ENCODE measurements at places on chromosomes 13 and 19. TPM values are rescaled to one million over a fixed set of nuclear protein-coding genes. Genes with fewer than 3 reads are reported as not detected.

DNA sequence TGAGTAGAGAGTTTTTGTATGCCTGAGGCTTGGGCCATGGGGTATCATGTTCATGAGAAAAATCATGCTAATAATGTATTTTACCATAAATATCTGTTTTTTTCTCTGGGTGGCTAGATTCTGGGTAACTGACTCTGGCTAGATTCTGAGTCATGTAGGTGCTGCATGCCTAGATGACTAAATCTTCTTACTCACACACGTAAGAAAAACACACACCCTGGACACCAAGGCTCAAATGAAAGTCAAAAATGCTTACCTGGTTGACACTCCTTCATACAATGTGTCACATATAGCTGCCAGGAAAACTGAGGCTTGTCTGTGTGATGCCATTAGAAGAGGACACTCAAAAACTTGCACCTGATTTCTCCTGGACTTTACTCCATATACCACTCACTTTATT lies 597.4 kb upstream of the SLITRK1 start:
- DNase-seq = no peak

DNA sequence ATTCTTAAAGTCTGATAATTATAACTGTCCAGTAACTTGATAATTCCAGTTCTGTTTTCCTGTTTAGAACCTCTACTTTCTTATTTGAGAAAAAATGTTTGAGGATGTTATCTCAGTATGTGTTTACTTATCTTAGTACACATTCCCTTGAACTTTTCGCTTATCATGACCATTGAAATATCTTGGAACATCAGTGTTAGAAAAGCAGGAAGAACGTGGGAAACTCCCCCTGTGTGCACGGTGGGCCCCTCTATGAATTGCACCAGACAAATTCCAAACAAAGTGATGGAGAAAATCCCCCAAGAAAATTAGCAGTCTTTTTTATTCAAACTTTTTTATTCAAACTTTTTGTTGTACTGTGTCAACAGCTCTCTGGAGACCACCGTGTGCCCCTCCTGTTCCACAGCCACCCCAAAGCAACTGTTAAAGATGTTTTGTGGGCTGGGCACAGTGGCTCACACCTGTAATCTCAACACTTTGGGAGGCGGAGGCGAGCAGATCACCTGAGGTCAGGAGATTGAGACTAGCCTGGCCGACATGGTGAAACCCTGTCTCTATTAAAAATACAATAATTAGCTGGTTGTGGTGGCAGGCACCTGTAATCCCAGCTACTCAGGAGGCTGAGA lies 78.3 kb upstream of the PEG3 start:
- no peak for DNase-seq

DNA sequence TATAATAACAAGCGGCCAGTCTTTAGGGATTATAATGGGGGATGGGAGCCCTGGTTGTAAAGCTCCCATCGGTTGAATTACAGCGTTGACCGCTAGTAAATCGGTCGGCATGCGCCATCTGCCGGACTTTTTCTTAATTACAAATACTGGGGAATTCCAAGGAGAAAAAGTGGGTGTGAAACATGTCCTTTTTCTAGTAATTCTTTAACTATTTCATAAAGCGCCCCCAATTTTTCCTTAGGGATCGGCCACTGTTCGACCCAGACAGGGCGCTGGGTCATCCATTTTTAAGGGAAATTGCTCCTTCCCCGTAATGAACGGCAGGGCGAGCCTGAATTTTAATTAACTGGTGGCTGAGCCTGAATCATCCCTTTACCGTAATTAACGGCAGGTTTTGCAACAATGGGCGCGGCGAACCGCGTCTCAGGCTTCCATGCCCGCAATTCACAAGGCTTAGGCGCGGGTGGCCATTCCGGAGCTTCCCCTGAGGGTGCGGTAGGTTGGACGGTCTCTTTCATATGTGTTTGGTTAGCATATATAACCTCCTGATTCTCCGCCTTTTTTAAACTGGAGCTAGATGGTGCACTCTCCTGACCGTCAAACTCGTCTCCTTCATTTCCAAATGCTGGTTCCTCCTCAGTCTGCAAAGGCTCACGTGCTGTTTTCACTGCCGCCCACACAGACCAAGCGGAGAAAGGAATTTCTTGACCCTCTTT lies 30.2 kb upstream of the EVI5L start:
- DNase-seq = peak; percentile 77

MISP gene
- 0.18 TPM for total RNA-seq

DNA sequence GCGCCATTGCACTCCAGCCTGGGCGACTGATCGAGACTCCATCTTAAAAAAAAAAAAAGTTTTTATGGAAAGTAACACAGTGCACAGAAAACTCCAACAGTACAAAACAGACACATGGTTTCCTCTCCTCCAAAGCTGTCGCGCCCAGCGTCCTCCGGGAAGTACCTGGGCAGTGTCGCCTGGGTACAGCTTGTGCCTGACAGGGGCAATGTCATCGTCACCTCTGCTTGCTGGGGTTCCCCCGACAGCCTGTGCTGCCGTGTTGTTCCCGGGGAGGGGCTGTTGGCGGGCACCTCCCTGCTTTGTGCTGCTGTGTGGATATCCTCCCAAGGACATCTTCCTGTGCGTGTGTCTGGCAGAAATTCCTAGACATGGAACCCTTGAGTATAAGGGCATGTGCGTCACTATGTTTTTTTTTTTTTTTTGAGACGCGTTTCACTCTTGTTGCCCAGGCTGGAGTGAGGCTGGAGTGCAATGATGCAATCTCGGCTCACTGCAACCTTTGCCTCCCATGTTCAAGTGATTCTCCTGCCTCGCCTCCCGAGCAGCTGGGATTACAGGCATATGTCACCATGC lies 2.4 kb upstream of the F2RL3 start:
- no peak for DNase-seq

ZNF541 gene
- total RNA-seq = 0.91 TPM

DNA sequence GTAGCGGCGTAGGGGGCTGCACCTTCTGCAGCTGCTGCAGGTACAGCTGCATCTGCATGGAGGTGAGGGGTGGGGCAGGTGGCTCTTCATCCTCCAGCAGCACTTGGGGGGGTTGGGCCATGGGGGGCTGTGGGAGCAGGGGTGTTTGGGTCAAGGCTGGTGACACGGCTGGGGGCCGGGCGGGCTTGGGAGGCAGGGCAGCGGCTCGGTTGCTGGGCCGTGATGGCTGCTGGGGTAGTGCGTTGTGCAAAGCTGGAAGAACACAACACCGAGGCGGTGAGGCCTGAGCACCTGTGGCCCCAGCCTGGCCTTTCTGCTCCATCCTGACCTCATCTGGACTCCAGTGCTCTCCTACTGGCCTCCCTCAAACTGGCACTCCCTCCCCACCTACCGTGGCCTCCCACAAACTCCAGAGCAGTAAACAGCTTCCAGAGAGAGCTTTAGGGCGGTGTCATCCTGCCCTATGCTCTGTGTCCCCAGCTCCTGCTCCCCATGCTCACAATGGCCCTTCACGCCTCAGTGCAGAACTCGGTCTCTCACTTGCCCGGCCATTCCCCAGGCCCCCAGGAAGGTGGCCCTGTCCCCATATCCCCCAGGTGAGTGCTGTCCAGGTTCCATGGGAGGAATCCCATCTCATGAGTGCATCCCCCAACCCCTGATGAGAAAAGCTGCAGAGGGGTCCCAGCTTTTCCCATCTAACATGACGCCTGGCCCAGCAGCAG lies 11.1 kb upstream of the EPHX3 start:
- no peak for DNase-seq

GDF15 gene
- total RNA-seq = 0.36 TPM

CEACAM4 gene
- not detected for total RNA-seq

CEACAM7 gene
- total RNA-seq = 0.36 TPM

- DNase-seq = no peak
These were observed 56.9 kb downstream of the LACC1 start for GRCh38 chr13:43936647-43937046.

- DNase-seq = no peak
These were observed 6.3 kb downstream of the RPL36 start for GRCh38 chr19:5696196-5697021.

- no peak for DNase-seq
These were observed 1.4 kb downstream of the SIGLEC7 start for GRCh38 chr19:51143486-51143885.

DNA sequence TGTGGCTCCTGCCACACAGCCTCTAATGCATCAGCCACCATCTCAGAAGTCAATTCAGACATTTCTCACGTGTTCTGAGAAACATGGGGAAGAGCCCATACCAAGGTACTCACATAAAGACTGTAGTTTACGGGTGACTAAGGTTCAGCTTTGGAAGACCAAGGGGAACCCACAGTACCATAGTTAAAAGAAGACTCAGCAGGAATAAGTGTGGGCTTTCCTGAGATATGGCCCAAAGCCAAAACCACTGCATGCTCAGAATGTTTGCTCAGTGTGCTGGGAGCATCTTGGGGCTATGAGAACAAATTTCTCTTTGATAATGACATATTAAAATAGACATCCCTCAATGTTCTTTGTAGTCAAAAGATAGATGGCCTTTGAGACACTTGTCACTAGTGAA lies 283.8 kb downstream of the DCT start:
- DNase-seq = no peak

- no peak for DNase-seq
These were observed 160.1 kb downstream of the COG6 start for GRCh38 chr13:39815345-39816111.

- DNase-seq = no peak
These were observed 11.6 kb downstream of the TMPRSS9 start for GRCh38 chr19:2371656-2372055.

DNA sequence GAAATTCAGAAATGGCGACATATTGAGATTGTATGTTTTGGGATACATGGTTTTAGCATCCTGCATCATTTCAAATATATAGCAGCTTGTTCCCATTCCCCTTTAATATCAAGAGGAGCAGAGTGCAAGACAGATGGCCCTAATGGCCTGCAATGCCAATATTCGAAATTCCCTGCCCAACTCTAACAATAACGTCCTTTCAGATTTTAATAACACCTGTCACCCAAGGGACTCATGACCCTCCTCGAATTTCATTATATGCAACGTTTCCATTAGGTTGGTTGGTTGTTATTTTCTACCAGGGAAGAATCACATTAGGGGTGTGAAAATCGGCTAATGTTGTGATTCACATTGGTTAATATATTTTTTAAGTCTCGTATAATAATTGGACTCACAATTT lies 170.0 kb downstream of the TNFSF13B start:
- DNase-seq = no peak

CABP5 gene
- total RNA-seq = not detected

DNA sequence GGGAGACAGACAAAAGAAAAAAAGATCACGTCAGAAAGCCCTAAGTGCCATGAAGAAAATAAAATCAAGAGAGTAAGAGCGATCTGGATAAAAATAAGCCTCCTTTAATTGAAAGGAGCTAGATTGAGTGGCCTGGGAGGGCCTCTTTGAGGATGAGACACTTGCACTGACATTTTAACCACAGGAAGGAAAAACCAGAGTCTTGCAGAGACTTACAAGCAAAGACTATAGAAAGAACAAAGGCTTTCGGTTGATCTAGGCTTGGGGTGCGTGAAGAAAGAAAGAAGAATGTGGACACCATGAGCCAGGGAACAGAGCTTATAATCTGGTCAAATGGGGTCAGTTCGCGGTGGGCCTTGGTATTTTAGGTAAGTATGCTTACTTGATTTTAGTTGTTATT lies 342.7 kb downstream of the COG6 start:
- DNase-seq = no peak

GRCh38 chr19:31491242-31491641 lies 142.0 kb upstream of the TSHZ3 start:
- DNase-seq = no peak

DNA sequence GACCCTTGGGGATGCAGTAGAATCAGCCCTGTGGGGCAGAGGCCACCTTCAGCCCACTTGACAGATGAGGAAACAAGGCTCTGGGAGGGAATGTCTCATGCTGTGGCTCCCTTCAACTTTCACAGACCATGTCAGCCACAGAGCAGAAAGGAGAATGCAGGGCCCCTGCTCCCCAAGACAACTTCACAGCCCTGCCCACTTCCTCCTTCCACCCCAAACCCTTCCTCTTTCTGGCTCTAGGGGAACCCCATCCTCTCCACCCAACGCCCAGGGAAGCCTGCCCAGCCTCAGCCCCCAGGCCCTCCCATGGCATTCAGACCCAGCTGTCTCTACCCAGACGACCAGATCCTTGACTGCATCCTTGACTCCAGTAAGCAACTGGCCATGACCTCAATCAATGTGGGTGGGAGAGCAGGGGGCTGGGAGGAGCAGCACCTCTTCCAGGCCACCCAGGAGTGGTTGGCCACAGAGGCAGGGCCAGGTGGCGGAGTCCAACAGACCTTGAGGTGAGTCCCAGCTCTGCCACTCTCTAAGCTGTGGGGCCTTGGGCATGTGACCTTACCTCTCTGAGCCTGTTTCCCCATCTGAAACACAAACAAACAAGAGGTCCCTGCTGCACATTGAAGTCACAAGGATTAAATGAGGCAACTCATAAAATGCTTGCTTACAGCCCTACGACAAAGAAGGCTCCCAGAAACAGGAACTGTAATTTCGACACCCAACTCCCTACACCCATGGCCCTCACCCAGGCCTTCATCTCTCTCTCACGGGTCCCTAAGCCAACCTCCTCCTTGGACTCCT lies 15.8 kb downstream of the DEDD2 start:
- DNase-seq = no peak

SSC5D gene
- 1.4 TPM for total RNA-seq

KLK2 gene
- 0.09 TPM for total RNA-seq

DNA sequence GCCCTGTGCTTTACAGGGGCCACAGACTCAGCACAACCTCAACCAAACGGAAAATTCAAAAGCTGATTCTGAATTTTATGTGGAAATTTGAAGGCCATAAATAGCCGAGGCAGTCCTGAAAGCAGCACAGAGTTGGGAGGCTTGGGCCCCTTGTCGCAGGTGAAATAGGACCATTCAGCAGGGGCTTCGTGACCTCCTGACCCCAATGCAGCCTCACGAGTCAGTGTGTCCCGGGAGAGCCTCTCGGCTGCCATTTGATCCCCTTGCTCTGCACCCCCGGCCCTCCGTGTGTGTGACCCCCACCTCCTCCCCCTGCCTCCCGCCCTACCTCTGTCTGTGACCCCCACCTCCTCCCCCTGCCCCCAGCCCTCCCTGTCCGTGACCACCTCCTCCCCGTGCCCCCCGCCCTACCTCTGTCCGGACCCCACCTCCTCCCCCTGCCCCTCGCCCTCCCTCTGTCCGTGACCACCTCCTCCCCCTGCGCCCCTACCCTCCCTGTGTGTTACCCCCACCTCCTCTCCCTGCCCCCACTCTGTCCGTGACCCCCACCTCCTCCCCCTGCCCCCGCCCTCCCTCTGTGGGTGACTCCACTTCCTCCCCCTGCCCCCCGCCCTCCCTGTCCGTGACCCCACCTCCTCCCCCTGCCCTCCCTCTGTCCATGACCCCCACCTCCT lies 41.7 kb upstream of the TFDP1 start:
- DNase-seq = no peak

DNA sequence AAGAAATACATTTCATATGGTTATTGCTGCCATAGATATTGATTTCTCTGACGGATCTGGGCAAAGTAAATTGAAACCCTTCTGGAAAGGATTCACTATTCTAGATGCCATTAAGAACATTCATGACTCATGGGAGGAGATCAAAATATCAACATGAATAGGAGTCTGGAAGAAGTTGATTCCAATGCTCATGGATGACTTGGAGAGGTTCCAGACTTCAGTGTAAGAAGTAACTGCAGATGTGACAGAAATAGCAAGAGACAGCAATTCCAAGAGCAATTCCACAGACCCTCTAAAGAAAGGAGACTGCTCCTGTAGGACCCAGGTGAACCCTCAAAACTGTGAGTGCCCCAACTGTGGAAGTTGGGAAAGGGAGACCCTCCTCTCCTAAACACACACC lies 30.9 kb upstream of the KCTD12 start:
- no peak for DNase-seq

TMEM238 gene
- 0.27 TPM for total RNA-seq
